Natural killer cell (primary cell): ENCODE measurements at places on chromosomes 7 and 10. TPM values are rescaled to one million over a fixed set of nuclear protein-coding genes. Genes with fewer than 3 reads are reported as not detected.

- H3K4me3 ChIP-seq: no peak overlapping the region
- H3K27ac ChIP-seq: no peak overlapping the region
- H3K4me1 ChIP-seq: no peaks in the 10 kb centered on the region
Observed at GRCh38 chr7:44172803-44173424, 16.3 kb downstream of the GCK start.

- H3K36me3 ChIP-seq: no peaks in the 10 kb centered on the region
- no peak overlapping the region for H3K4me3 ChIP-seq
- no peaks in the 10 kb centered on the region for H3K27me3 ChIP-seq
- no peak for DNase-seq
- no peaks in the 10 kb centered on the region for H3K4me1 ChIP-seq
Observed at GRCh38 chr7:105685161-105685560, 103.9 kb upstream of the EFCAB10 start.

Gene POLR2J2
- 49.4 TPM for total RNA-seq

Gene HABP2
- not detected for total RNA-seq

Gene RASSF4
- total RNA-seq: 99.8 TPM
